ENCODE measurements at places on chromosomes 12 and 14.

- DNase-seq = no peak
Measured at GRCh38 chr14:23550131-23550811, 1.3 kb downstream of the ZFHX2 start.

DNA sequence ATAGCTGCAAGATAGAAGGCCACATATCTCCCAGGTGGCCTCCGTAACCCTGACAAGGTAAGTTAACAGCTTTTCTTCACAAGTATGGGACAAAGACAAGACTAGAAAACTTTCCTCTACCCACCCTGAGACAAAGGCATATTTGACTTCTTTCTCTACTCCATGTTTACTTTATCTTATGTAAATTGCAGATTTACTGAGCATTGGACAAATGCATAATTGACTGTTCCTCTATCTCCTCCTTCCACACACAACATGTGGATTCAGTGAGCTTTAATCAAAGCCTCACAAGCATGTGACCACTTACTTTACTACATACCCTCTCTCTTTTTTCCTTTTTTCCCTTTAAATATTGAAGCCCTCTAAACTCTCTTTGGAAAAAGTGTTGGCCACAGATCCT lies 289.1 kb upstream of the TMTC1 start:
- no peak for DNase-seq

DNA sequence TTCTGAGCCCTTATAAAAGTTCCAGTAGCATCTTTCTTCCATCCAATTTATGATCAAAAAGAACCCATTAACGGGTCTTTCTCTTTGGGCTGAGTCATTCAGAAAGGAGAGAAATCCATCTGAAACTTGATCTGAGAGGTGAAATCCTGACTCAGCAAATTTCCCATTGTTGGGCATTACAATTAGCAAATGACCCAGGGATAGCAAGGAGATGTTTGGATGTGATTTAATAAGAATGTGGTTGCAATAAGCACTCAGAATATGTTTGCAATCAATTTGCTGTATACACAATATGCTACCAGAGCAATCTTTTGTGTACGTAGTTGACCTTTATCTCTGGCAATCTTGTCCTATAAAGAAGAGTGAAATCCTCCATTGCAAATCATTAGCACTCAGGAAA lies 122.7 kb downstream of the CCDC60 start:
- no peak for DNase-seq

DNA sequence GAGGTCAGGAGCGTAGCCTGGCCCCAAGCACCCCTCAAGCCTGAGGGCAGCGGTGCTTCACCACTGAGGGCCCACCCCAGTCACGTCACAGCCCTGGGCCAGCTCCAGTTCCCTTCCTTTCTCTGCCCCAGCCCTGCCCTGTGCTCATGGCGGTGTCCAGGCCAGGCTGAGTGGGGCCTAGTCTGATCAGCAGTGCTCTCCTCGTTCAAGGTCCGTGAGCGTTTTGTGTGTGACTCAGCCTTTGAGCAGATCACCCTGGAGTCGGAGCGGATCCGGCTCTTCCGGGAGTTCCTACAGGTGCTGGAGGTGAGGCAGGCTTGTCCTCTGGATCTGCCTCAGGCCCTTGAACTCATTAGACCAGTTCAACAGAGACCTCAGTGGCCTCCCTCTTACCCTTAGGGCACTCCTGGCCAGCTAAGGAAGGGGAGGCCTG lies 19.0 kb downstream of the PRPF40B start:
- DNase-seq = no peak

DNA sequence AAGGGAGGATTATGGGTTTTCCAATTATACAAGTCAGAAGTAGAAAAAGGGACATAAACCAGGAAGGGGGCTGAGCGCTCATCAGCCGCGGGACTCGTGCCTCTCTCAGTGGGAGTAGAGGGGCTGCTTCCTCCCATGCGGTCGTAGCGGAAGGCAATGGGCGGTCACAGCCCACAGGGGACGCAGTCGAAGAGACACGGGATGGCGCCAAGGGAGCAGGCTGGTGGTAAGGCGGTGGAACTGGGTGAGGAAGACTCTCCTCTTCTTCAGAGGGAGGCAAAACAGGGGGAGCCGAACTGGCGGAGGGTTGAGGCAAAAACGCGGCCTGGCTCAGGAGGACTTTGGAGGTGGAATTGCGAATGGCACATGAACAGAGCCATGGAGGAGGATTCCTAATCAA lies 677.7 kb downstream of the TMEM121 start:
- DNase-seq = no peak

DNA sequence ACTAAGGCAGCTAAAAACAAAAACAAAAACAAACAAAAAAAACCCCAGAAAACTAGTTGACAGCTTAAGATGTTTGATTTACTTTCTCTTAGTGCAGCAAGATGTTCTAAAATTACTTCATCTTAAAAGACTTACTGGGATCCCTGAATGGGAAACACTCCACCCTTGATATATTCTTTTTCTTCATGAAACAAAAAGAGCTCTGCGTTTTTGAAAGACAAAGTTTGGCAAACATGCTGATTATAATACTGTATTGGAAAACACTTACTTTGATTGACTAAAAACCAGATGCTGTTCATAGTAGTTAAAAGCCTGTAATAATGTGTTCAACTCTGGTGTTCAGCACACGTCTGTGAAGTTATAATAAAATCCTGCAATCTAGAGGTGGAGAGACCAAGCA lies 136.8 kb downstream of the SRGAP1 start:
- no peak for DNase-seq

DNA sequence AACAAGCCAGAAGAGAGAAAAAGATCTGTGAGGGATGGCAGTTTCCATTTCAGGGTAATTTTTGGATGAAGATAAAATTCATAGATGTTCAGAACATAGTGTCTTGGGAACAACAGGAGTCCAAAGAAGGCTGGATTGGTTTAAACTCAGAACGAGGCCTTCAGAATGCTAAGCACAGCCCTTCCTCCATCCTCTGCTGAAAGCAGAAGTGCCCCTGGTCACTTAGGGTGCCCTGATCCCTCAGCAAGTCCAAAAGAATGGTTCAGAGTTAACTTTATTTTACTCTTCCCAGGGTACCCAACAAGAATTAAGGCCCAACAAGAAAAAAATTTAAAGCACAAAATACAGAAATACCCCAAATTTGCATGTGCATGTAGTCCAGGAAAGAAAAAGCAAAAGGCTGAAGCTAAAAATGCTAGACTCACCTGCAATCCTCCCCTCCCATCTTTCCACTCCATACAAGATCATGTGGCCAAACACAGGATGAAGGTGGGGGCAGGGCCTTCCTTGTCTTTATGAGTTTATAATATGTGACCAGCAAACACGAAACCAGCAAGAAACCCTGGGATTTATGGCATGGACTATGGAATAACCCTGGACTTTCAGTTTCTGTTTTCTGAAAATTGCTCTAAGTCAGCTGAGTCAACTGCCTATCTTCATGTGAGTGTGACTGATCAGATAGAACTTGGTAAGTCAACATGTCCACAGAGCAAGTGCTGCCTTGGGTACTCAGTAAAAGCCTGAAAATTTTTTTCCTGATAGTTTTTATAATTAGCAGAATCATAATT lies 21.2 kb downstream of the MAX start:
- DNase-seq = no peak

GRCh38 chr12:93894391-93895088 lies 217.4 kb downstream of the CRADD start:
- DNase-seq = no peak

Measured in liver (tissue), 10 donors.